D341Med (cell line): ENCODE measurements at places on chromosomes 16 and 17.

- DNase-seq, result no peak
Observed at GRCh38 chr16:865026-865425, 64.5 kb upstream of the GNG13 start.

DNA sequence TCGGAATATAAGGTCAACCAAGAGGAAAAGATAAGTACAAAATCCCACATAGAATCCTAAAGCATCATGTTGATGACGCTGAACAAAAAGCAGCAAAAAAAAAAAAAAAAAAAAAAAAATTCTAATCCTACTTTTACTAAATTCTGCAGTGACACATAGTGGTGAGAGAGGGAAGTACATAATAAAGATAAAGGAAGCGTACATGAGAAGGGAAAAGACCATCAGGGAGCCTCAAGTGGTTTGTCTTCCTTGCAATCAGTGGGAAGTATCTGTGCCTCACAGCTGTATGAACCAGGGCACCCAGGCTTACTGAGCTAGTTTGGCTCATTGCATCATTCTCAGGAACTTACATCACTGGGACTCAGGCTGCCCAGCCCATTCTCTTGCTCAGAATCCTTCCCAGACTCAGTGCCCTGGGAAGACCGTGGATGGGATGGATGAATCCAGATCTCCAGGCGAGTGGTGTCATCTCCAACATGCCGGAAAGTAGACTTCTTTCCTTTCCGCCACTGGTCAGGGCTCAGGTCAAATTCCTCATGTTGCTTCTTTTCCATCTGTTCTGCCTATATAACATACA, 21.2 kb downstream of the SMG6 start:
- DNase-seq, result peak; percentile 38

GRCh38 chr16:57956270-57956808, 14.6 kb downstream of the CNGB1 start:
- DNase-seq, result no peak

GRCh38 chr16:62870554-62870953, 834.3 kb upstream of the CDH8 start:
- no peak for DNase-seq

DNA sequence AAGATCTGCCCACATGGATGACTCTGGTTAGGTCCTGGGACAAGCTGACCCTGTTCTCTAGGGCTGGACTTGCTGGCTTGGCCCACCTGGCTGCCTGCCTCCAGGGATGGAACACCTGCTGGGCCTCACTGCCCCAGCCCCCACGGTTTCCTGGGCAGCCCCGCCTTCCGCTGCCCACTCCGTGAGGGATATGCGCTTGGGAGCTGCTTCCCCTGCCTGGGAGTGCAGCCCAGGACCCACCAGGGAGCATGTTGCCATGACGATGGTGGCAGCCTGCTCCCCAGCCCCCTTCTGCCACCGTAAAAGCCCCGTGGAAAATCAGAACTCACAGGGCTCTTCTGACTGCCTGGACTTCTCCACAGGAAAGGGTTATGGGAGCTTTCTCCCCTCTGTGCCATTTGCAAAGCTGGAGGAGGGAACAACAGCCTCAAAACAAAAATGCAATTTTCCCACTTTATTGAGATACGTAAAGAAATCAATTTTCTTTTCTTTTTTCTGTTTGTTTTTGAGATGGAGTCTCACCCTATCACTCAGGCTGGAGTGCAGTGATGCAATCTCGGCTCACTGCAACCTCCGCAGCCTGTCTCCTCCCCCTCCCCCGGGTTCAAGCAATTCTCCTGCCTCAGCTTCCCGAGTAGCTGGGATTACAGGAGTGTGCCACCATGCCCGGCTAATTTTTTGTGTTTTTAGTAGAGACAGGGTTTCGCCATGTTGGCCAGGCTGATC, 18.0 kb upstream of the GAS7 start:
- DNase-seq, result no peak

GRCh38 chr16:31090540-31090939, 1.8 kb upstream of the PRSS53 start:
- no peak for DNase-seq

DNA sequence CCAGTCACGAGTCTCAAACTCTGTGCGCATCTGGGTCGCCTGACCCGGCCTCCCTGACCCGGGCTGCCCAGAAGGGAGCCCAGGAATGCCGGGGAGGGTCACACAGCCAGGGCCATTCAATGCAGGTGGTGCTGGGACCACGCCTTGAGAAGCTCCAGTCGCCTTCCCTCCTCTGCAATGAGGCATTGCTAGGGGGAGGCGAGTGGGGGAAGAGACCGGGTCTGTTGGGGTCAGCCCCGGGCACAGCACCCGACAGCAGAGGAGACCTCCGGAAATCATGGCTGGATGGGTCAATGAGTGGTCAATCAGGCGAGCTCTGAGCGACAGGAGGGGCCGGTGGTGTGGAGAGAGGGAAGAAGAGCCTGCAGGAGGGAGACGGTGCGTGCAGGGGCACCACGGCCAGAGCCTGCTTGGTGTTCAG, 13.3 kb downstream of the JPH3 start:
- no peak for DNase-seq

DNA sequence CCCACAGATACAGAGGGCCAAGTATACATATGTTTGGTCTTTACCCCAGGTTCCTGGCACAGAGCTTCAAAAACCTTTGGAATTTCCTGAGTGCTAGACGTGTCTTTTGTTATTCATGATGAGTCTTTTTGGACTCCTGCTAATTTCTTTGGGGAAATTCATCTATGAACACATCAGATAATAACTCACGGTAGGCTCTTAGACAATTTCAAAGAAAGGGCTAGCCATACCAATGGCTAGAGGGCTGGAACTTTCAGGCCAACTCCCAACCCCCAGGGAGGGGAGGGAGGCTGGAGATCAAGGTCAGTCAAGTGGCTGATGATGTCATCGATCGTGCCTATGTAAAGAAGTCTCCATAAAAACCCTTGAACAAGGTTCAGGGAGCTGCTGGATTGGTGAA, 101.9 kb downstream of the STX8 start:
- DNase-seq, result no peak

- DNase-seq, result peak; percentile 93
Observed at GRCh38 chr17:57130708-57131461, 45.8 kb downstream of the AKAP1 start.

GRCh38 chr17:32152130-32152529, 9.8 kb downstream of the RHOT1 start:
- no peak for DNase-seq

DNA sequence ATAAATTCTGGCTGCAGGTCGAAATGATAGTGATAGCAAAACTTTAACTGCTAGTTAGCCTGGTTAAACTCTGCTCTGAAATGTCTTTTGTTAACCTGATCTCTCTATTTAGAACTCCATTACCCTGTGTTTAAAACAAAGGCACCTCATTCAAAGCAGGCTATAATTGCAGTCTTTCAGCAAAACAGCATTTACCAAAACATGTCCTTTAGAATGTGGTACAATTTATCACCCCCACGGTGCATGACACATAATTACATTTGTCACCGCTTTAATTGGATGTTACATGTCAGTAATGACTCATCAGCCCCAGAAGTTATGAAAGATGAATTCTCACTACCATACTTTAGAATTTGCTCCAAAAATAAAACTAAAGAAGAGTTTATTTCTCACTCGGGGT, 295.4 kb downstream of the TOX3 start:
- no peak for DNase-seq

- no peak for DNase-seq
Observed at GRCh38 chr16:52707676-52708337, 160.9 kb upstream of the TOX3 start.

- no peak for DNase-seq
Observed at GRCh38 chr17:69898601-69899000, 176.4 kb upstream of the KCNJ16 start.

- DNase-seq, result no peak
Observed at GRCh38 chr17:18040261-18040858, 1.2 kb downstream of the GID4 start.

DNA sequence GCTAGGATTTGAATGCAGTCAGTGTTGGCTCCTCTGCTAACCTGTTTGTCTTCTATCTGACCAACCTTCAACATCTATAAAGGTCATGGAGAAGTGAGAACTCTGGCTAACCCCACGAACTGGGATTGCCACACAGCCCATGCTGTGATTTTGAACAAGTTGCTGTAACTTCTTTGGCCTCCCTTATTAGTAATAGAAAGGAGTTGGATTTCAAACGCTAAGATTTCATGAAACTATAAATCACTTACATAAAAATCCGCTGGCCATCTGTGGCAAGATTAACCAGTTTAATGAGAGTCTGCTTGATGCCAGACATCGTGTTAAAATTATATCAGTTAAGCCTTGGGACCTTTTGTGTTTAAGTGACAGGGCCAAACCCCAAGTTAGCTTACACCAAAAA, 53.4 kb downstream of the HSD17B2 start:
- DNase-seq, result peak; percentile 42

DNA sequence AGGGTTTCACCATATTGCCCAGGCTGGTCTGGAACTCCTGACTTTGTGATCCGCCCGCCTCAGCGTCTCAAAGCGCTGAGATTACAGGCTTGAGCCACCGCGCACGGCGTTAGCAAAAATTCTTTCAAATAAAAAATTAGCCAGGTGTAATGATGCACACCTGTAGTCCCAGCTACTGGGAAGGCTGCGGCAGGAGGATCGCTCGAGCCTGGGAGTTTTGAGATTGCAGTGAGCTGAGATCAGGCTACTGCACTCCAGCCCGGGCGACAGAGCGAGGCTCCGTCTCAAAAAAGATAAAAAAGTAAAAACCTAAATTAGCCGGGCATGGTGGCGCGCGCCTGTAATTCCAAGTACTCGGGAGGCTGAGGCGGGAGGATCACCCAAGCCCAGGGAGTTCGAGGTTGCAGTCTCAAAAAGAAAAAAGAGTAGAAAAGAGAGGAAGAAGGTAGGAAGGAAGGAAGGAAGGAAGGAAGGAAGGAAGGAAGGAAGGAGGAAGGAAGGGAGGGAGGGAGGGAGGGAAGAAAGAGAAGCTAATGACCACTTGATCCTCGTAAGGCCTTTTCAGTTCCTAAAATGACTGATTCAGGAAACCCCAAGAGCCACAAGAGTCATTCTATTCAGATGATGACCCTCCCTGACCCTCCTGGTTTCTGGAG, 59.2 kb downstream of the SRL start:
- DNase-seq, result no peak

DNA sequence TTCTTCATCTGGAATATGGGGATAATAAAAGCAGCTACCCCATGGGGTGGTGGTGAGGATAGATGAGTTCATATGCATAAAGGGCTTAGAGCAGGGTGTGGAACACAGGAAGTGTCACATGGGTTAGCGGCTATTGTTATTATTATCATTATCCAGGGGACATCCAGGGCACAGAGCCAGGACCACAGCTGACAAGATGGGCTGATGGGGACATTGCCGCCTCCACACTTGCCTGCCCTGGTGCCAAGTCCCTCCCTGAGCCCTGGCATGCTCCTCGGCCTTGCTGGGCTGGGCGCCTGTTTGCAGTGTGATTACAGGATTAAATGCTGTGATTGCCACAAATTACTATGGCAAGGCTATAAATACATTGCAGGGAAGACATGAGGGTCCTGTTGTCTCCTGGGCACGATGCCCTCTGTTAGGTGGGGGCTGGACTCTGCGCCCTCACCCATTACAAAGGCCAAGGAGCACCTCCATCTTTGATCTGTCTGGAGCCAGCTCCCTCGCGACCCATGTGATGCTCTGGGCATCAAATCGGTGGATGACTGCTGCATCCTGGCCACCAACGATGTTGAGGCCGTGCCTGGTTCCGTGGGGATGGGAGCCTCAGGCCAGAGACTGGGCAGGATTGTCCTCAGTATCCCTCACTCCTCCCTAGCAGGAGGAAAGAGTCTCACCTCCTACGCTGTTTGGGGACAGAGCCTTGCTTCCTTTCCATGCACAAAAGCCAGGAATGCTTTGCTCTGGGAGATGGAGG, 43.2 kb downstream of the PIMREG start:
- no peak for DNase-seq

DNA sequence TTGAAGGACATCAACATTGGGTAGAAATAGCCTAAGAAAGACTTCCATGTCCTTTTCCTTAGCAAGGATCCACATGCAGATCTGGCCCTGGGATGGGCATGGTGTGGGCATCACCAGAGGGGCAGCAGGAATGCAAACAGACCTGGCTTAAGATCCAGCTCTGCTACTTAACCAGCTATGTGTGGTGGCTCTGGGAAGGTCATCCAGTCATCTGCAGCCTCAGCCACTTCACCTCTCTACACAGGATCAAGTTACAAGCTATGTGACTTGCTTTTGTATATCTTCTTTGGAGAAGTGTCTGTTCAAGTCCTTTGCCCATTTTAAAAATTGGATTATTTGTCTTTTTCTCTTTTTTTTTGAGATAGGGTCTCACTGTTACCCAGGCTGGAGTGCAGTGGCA, 13.5 kb upstream of the ADORA2B start:
- no peak for DNase-seq

GRCh38 chr16:20901068-20901435, 481 bp downstream of the LYRM1 start:
- DNase-seq, result no peak
